Smooth muscle cell of the brain vasculature (primary cell): ENCODE measurements at places on chromosomes 4 and X.

GRCh38 chrX:121244511-121244910, 197.1 kb downstream of the GLUD2 start:
- no peak for DNase-seq

- DNase-seq, result no peak
Observed at GRCh38 chr4:76311896-76312331, 5.4 kb downstream of the STBD1 start.

DNA sequence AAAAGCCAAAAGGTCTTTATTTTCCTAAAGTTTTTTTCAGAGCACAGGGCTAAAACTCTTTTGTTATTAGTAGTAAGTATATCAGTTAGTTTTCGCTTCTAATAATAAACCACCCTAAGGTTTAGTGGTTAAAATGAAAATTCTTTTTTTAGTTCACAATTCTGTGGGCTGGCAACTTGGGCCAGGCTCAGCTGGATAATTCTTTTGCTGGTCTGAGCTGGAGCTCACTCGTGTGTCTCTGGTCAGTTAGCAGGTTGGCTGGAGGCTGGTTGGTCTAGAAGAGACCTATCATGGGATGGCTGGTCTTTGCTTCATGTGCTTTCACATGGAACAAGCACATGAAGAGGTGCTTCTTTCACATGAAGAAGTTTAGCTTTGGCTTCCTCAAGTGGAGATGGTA, 227.1 kb upstream of the LCORL start:
- DNase-seq, result no peak

DNA sequence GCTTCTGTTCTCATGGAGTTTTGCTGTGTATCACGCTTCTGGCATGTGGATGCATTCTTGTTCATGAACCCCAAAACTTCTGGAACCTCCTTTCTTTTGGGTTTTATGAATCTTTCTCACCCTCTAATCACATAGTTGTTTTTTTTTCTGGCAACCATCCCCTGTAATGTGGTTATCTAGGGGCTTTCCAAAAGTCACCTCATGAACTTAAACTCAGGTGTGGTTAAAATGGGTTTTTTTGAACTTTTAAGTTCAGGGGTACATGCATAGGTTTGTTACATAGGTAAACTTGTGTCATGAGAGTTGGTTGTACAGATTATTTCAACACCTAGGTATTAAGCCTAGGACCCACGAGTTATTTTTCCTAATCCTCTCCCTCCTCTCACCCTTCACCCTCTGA, 1099.4 kb upstream of the SLIT2 start:
- no peak for DNase-seq

DNA sequence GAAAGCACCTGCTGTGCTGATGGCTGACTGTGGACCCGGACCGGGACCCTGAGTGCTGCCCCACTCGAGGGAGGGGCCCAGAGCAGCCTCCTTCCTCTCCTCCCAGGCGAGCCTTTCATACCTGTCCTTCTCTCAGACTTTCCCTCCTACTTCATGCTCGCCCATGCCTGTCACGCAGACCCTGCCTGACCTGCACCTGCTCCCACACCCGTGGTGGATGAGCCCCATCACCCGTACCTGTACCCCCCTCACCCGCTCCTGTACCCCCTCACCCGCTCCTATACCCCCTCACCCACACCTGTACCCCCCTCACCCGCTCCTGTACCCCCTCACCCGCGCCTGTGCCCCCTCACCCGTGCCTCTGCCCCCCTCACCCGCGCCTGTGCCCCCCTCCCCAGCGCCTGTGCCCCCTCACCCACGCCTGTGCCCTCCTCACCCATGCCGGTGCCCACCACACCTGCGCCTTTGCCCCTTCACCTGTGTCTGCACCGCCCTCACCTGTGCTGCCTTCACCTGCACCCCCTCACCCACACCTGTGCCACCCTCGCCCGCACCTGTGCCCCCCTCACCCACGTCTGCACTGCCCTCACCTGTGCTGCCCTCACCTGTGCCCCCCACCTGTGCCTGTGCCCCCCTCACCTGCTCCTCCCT, 5.8 kb downstream of the MAEA start:
- DNase-seq, result no peak

- no peak for DNase-seq
Observed at GRCh38 chr4:137957806-137958205, 284.3 kb downstream of the SLC7A11 start.

- no peak for DNase-seq
Observed at GRCh38 chr4:149796381-149796780, 19.3 kb downstream of the IQCM start.

DNA sequence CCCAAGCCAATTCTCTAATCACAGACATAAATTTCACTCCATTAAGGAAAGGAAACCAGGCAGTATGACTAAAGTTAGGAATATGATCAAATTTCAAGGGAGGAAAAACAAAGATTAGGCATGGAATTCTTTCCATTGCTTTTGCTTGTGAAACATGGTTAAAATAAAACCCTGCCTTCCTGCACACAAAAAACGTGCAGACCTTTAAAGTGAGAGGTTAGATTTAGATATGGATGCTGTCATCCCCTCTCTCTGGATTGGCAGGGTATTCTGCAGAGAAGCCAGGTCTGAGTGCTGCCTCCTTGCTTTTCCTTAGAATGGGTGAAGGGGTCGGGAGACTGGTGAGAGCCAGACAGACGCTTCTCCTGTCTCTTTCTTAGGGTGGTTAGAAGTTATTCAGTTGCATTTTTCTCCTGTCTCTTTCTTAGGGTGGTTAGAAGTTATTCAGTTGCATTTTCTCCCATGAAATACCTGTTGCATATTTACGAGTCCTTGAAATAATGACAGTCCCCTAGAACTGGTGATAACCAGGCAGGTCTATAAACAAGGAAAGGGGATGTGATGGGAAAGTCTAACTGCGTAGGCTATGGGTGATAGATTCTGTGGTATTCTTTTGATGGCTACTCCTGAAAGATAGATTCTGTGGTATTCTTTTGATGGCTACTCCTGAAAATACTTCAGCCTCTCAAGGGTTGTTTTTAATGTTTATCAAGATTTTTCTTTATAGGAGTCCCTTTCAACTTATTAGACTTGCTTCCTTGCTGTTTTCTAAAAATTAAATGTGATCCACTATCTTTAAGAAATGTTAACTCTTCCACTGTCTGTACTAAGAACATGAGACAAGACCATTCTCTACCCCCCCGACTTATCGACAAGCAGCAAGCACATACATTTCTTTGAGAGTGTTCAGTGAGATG, 163.6 kb downstream of the SPRY1 start:
- no peak for DNase-seq
